ENCODE measurements at places on chromosomes 7 and 10.

DNA sequence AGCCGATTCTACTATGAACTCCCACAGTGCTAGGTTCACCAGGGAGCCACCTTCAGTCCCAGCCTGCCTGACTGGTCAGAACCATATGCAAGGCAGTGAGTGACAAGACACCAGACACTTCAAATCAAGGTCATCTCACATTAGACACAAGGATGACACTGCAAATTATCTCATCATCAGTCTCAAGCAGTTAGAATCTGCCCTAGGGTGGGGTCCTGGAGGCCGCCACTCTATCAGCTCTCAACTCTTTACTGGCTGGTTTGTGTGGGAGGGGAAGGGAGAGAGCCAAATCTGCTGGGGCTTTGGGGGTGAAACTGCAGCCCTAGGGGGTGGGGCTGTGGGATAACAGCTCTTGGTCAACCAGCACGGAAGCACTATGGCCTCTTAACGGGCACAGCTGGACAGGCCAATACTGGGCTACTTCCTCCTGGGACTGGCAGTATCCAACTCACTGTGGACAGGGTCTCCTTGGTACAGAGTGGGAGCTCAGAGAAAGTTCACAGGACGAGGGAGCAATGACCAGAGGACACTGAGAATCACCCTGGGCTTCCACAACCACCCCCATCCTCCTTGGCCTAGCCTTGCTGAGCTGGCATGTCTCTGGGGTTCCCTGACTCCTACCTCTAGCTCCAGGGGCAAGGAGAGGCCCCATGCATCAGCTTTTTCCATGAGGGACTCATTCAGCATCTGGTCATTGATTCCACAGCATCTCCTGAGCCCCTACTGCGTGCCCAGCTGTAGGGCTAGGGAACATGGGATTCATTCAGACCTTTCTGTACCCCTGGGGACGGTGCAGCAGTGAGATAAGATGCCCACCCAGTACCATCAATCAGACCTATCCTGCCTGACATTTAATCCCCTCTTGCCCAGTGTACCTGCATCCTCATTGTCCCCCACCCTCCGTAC lies 5.4 kb downstream of the GPRIN2 start:
- no peak for DNase-seq

GRCh38 chr10:18583575-18584270 lies 67.7 kb downstream of the NSUN6 start:
- no peak for DNase-seq

DNA sequence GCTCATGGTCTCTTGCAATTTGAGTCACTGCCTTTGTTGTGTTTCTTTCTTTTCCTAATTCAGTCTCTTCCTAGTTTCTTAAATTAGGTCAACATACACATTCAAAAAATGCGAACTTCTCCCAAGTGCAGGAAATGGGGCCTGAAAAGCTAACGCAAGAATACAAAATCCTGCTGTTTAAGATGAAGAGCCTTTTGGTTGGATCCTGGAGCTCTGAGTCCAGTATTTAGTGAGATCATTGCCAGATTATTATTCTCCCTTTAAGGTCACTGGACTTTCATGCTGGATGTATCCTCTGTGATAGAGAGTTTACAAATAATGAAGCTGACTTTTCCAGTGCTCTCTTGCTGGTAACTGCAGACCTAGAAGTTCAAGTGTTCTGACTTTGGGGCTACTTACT lies 401.9 kb upstream of the MKI67 start:
- no peak for DNase-seq

DNA sequence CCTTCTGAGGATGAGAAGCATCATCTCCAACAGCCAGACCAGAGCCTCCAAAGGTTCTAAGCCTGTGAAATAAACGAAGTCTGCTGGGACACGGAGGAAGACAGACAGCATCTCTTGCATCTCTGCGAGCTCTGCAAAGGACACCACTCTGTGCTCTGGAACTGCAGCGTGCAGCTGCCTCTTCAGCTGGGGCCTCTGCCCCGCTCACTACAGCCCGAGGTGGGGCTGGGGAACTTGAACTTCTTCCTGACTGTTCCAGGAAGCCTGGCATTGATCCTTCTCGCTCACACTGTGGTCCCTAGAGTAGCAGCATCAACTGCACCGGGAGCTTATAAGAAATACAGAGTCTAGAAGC lies 163.3 kb downstream of the USP6NL start:
- no peak for DNase-seq

DNA sequence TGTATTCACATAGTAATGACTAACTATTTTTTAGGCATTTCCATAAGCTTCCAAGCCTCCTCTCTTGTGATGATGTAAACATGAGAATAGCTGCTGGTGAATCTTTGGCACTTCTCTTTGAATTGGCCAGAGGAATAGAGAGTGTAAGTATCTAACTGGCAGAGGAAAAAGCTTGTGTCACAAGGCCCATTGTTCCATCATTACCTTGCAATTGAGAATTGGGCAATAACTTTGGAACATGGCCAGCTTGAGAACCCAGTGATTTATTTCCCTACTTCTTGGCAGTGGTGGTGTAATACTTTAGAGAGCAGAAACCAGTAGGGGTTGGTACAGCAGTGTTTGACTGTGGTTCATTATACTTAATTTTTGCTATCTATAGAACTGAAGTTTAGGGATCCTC lies 12.0 kb downstream of the IFRD1 start:
- no peak for DNase-seq

Measured in CD4-positive, alpha-beta T cell treated with Interleukin-6 at 100 ng/mL for 8 hours (primary cell).